Erythroblast (primary cell): ENCODE measurements at places on chromosomes 7 and 10.

DNA sequence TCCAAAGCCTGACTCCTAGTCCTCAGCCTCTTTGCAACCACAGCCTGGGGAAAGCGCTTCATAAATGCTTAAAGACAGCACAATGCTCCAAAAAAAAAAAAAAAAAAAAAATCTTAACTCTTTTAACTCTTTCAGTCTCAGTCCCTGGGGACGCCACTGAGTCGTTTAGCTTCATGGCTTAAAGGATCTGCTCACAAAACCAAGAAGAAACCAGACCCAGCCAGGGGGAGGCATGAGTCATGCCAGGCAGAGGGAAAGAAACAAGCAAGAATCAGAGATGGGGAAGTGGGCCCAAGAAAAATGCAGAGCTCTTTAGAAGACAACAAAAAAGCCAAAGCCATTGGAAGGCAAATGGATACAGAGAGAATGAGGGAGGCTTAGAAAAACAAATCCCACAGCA lies 32.5 kb upstream of the DOCK1 start:
- no peak for DNase-seq

GRCh38 chr7:143130541-143130940 lies 1.3 kb upstream of the PIP start:
- DNase-seq: no peak

GRCh38 chr7:129405527-129405926 lies 28.7 kb upstream of the STRIP2 start:
- no peak for DNase-seq

- no peak for DNase-seq
Measured at GRCh38 chr10:93542358-93542791, 24.1 kb upstream of the FFAR4 start.

DNA sequence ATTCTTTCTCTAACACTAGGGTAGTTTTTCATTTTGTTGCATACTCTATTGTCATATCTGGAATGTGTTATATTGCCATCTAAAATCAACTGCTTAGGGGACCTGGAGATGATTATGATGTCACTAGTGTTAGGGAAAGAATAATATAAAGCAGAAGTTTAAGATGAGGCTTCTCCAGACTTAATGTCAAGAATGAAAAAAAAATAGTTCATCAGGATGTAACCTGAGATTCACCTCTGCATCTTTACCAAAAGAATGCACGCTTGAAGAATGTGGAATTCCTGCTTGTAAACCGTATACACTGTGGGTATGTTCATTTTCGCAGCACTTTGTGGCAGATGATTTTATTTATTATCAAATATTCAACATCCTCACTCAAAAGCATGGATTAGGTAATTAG lies 184.6 kb downstream of the ST7 start:
- no peak for DNase-seq

DNA sequence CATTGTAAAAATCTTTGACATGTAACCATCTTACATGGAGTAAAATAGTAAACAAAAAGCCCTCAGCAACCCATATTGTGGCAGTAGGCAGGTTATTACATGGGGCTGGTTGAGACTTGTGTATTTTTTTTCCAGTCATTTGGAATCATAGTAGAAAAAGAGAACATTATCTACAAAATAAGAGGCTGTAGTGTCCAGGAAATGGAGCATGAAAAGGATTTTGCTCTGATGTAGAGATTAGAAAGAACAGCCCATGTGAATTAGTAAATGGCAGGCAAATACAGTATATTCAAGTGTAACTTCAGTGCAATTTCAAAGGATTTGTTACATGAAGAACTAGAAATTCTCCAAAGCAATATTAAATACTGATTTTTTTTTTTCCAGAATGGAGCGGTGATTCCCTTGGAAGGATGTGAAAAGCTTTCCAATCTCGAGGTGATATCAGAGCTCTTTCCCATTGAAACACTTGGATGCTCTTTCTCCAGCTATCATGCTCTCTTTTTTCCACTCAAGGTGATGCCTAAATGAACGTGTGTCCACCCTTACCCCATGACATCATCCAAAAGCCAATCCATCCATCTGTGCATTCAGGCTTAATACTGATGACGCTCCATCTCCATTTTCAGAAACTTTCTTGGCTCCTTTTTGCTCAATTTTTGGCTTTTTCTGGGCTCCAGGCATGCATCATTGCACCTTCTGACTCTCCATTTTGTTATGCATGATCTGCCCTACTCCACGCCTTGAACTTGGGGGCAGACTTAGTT lies 1034.7 kb downstream of the TYW1 start:
- DNase-seq: no peak

DNA sequence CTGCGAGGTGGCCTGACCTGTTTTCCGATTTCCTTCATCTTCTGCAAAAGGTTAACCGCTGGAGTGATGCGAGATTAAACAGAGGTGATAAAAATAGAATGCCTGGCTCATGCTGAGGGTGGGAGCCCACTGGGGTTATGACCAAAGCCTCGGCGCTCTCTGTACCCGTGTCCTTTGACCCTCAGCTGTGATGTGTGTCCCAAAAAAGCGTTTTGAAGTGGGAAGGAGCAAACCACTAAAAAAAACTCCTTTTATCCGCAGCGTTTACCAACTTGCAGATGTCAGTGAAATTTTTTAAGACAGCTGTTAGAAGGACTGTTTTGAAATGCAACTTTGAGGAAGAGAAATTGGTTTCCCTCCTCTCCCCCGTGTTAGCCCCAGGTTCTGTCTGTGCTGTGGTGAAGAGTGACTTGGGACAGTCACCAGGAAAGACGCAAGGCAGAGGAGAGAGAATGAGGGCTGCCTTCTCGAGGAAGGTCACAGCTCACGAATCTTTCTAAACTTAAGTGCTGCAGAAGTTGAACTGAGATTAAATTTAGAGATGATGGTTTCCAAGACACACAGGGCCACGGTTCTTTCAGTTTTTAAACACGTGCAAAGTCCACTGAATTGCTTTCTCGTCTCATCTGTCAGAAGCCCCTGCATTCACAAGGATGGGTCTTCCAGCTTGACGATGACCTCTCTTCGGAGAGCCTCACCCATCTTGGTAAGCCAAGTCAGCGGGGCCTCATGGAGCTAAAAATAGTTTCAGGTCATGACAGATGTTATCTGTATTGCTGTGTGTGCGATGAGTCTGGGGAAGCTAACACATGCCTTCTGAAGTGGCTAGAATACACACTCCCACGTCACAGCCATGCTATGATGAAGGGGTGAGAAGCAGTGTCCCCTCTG lies 27.6 kb downstream of the AMZ1 start:
- DNase-seq: no peak

DNA sequence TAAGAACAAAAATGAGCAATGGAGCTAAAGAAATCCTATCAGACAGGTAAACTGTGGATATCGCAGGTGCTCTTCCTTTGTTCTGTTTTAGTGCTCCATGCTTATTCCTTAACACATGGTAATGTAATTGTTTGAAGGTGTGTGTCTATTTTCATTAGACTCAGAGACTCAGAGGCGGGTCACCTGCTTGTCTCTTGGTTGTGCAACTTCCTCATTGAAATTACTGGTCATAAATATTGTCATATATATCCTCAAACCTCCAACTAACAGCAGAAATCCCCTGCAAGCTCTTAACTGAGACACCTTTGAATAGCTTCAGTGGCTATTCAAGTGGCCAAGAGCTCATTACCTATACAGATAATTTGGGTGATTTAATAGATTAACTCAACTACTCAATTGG lies 177.2 kb downstream of the PTN start:
- no peak for DNase-seq

DNA sequence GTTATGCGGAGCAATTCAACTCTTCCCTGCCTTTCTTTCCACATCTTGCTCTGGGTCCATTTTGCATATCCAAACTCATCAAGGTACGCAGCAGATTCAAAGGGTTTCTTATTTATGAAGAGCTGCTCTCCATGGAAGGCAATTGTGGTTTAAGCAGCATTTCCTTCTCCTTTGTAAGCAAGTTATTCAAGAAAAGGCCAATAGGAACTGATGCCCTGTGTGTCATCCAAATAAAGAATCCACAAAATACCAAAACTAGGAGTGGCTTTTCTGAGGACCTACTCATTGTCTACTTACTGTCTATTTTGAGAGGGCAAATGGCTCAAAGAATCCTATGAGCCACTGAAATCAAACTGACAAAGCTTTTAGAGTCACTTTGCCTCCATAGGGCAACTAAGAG lies 253.1 kb downstream of the PTEN start:
- DNase-seq: no peak

DNA sequence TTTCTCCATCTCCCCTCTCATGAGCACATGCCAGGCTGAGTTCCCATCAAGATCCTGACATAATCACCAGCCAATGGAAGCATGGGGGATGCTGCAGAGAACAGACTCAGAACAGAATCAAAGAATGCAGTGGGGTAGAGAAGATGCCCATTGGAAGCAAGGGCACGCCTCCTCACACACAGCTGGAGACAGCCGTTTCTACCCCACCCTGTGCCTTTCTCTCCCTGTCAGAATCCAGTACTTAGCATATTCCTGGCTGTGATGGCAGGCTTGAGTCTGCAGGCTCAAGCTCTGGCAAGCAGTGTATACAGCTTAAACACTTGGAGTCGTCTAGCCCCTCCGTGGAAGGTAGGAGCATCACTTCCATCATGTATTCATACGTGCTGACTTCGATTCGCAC lies 867.9 kb downstream of the NRG3 start:
- no peak for DNase-seq

- no peak for DNase-seq
Measured at GRCh38 chr10:4851176-4851575, 25.2 kb downstream of the AKR1E2 start.

DNA sequence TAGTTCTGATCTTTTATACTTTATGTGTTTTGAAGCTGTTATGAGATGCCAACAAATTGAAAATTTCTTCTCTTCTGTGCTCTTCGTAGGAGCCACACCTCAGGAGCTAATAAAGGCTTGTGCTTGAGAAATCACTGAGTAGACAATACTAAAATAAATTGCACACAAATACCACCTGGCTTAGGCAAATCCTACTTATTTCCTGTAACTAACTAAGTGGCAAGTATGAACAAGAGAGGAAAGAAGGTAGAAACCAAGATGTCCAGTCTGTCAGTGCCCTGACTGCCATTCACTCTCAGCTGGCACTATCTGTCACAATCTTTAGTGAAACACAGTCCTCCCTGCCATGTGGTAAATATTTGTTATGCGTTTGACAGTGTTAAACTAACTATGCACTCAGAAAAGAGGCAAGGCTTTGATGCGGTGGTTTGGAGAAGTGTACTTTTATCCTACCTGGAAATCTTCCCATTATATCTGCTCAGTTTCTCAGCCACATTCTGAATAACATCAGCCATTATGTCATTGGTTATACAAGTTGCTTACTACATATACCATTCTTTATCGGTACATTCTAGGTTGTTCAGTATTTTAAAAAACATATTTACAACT lies 293.4 kb upstream of the VWC2 start:
- no peak for DNase-seq

DNA sequence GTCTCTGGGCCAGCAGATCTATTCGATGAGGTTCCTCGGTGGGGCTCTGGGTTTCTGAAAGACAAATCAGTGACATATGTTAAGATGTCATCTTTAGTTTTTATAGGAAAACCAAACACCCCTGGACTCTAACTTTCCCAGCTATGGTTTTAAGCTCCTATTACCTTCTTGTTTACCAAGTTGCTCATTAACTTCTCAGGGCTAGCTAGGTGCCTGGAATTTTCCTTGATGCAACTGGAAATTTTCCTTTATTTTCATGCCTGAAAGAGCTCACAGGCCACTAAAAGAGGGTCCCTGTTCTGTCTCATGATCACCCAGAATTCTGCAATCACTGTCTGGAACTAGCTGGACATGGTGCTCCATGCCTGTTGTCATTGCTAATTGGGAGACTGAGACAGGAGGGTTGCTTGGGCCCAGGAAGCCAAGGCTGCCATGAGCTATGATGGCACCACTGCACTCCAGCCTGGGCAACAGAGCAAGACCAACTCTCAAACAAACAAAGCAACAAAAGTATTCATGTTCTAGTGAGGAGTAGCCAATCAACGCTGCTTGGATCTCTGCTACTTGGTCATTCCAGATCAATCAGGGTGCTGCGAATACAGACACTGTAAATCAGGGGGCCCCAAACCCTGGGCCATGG lies 1173.5 kb upstream of the AUTS2 start:
- no peak for DNase-seq

GRCh38 chr7:71735961-71736556 lies 604.1 kb downstream of the GALNT17 start:
- DNase-seq: peak; percentile 39

- peak; percentile 2 for DNase-seq
Measured at GRCh38 chr7:28686418-28686800, 271.7 kb downstream of the TRIL start.

GRCh38 chr10:35225204-35225603 lies 98.6 kb downstream of the CREM start:
- DNase-seq: no peak

DNA sequence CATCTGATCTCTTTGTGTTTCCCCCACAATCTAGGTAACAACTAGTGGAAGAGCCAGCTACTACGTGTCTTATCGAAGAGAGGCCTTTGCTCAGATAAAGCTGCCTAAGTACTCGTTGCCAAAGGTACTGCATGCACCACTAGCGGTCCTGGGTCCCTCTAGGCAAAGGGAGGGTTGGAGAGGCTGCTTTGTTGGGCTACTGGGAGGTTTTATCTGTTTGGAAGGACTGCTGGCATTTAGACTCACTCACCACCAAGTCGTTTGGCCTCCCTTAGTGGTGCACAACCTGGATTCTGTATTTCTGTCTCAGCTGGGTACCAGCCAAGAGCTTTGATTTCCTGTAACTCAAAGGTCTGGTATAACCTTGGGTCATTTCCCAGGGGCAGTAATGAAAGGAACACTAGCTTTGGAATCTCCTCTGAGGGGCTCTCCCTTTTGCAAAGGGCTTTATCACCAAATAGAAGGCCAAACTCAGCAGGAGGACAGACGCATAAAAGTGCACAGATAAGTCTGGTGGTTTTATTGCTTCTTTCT lies 498.3 kb downstream of the SORCS3 start:
- no peak for DNase-seq

DNA sequence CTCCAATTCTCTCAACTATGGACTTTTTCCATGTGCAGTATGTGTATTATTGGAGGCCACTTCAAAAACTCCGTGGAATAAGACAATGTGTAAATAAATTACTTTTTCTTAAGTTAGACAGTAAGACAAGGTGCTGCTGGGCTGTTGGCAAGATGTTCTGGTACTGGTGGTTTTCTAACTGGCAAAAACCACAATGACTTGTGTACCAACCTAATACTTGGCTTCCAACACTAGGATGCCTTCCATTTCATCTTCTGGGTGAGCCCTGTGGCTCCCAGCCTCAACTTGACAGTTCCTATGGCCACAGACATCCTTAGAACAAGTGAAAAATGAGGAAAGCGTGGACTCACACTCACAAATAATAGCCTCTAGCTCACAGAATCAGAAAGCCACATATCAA lies 77.0 kb downstream of the OSBPL3 start:
- DNase-seq: no peak

- DNase-seq: no peak
Measured at GRCh38 chr10:9449530-9449929, 1395.0 kb downstream of the GATA3 start.

GRCh38 chr10:118570591-118570990 lies 24.9 kb downstream of the PRLHR start:
- DNase-seq: no peak

DNA sequence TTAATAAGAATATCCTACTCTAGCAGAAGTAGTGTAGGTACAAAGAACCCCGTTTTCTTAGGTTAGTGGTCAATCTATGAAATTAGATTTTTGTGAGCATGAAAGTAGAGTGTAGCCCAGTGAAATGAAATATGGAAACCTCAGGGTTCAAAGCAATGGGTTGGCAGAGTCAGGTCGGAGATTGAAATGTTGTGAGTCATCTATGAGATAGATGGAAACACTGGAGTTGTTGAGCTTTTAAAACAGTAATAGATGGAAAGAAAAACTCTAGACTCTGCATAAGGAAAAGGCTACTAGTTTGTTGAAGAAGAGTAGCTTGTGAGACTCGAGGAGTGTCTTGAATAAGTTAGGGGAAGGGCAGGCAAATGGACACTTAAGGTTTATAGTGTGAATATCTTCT lies 251.9 kb downstream of the EXOC4 start:
- DNase-seq: no peak
